ENCODE measurements at places on chromosomes 3 and 15.
A peak's percentile ranks its signal among the peaks of the same experiment; 100 is the strongest.

GRCh38 chr3:186760897-186761447 lies 22.4 kb upstream of the EIF4A2 start:
- no peak for DNase-seq

- no peak for DNase-seq
Measured at GRCh38 chr15:93658026-93658816, 569.2 kb upstream of the RGMA start.

GRCh38 chr3:47634996-47635395 lies 56.3 kb upstream of the CSPG5 start:
- no peak for DNase-seq

- DNase-seq: no peak
Measured at GRCh38 chr3:139978966-139979365, 44.0 kb downstream of the CLSTN2 start.

DNA sequence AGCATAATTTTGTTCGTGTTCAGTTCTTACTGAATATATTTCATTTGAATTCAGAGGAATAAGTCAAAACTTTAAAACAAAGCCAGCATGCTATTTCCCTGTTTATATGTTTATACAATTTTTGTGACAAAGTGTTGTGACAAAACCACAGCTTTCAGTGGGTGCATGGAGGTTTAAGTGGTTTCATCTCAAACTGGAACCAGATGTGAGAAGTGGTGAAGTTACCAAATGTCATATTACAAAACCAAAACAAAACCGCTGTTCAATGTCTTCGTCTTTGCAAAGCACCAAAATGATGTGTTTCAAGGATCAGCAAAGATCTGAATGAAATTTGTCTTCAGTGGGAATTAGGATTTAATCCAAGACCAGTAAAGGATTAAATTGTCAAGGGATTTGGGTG lies 59.3 kb upstream of the OSTN start:
- no peak for DNase-seq

GRCh38 chr3:158974904-158975303 lies 173.1 kb downstream of the MFSD1 start:
- DNase-seq: no peak

DNA sequence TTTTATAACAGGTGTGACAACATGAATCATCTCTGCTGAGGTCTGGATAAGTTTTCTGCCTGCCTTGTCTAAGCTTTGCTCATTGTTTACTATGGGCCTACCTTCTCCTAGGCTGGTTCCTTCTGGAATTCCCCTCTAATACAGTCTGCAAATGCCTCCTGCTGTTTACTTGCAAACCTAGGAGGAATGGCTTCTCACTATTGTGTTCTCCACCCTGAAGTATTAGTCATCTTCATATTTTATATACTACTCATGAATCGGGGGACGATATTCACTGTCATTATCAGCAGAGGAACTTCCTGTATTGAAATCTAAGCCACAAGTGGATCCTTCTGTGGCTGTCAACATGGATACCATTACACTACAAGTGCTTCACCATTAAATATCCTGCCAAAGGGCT lies 154.8 kb downstream of the PLCL2 start:
- DNase-seq: peak; percentile 85

DNA sequence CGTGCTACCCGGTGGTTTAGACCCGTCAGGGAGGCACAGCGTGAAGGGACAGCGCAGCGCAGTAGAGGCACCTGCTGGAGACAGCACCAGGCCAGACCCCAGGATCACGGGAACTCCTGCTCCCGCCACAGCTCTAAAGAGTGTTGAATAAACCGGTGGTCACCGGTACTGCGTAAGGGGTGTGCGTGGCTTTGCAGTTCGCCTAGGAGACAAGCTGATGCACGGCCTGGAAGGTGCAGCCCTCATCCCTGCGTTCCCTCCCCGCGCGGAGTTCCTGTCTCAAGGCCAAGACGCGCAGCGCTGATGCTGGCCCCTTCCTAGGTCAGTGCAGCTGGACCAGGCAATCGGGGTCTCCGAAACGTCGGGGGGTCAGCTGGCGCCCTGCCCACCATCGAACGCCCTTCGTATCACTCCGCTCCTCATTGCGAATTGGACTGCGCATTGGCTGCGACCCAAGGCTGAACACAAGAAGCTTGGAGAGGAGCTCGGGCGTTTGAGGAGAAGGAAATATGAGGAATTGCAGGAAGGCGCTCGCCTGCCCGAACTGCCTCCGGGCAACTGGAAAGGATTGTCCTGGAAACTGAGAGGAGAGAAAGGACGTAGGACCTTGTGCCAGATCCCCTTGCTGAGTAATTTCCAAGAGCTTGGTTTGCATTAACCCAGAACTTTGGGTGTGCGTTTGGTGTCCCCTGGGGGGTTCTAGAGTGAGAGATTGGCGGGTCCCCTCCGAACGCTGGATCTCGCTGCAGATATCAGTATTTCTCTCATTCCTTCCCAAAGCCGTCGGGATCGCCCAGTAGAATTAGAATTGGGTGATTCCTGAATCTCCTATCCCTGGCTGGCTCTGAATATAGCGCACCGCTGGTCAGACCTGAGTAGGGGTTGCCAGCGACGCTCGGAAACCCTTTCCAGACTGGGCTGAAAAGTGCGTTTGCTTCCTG lies 2.3 kb upstream of the SOX14 start:
- no peak for DNase-seq

DNA sequence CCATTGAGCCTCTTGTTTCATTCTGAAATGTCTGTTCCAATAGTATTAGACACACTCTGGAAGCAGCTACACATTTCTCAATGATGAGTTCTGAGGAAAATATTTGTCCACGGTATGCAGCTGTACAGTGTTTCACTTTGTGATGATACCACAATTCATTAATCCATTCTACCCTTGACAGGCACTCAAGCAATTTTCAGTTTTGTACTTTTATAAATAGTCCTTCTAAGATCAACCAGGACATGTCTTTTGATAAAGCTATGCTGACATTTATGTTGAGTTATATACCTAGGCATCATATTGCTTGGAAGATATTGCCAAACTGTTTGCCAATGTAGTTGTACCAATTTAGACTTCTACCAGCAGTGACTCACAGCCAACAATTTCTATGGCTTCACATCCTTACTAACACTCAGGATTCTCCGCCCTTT lies 165.1 kb upstream of the COL8A1 start:
- DNase-seq: peak; percentile 55

DNA sequence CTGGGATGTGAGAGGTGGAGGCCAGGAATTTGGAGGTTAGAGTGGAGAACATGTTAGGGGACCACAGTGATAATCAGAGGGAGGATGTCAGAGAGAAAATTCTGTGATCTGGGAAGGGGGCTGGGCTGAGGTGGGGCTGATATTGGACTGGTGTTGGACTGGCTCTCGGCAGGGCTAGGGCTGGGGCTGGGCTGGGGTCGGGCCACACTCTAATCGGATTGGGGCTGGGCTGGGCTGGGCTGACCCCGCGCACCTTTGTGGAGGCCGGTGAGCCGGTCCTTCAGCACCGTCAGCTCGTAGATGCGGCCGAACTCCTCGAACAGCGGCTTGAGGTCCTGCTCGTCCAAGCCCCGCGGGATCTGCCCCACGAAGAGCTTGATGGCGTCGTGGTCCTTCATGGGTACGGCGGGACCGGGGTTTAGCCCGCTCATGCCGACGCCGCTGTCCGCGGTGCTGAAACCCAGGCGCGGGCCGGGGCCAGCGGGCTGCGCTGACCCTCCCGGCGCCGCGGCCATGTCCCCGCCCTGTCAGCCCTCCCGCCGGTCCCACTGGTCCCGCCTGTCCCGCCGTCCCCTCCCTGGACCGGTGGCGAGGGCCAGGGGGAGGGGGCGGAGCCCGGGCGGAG lies 485 bp downstream of the CELF6 start:
- peak; percentile 37 for DNase-seq
